HS-27A (cell line): ENCODE measurements at places on chromosomes 2 and 18.

GRCh38 chr18:76483780-76484179, 11.3 kb downstream of the ZNF516 start:
- DNase-seq, result no peak

GRCh38 chr18:2985628-2986027, 27.3 kb downstream of the LPIN2 start:
- no peak for DNase-seq

DNA sequence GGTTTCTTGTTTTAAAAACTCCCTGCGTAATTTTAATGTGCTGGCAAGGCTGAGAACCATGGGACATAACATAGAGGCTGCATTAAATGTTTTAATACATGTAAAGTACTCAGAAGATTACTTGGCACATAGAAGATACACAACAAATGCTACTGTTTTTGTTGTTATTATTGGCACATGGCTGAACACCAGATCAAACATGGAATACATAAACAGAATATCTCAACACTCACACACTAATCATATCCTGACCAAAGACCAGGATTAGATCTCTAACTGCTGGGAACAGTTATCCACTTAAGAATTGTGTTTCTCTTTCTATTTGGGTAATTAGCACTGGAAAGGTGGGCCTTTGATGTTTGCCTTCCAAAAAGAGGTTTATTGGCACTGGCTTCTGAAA, 69.3 kb downstream of the KCNE4 start:
- DNase-seq, result no peak

- no peak for DNase-seq
Observed at GRCh38 chr18:79204889-79205807, 136.0 kb downstream of the ATP9B start.

- no peak for DNase-seq
Observed at GRCh38 chr2:25293958-25294562, 47.7 kb downstream of the DNMT3A start.

GRCh38 chr2:216591480-216591879, 41.7 kb upstream of the IGFBP2 start:
- no peak for DNase-seq

GRCh38 chr18:72849671-72850070, 18.1 kb downstream of the NETO1 start:
- no peak for DNase-seq

DNA sequence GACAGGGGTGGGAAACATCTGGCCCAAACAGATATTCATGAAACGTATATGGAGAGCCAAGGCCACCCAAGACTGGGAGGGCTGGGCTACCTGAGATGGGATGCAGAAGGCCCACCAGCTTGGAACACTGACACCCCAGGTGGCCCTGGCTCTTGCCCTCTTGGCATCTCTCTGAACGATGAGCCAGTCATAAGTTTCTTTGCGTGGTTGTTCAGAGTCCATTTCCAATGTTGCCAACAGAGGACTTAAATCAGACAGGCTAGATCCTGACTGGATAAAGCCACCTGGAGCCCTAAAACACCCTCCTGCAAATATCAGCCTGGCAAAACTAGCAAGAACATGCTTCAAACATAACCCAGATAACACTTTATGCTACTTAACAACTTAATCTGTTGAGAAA, 42.6 kb downstream of the LPIN2 start:
- DNase-seq, result no peak

DNA sequence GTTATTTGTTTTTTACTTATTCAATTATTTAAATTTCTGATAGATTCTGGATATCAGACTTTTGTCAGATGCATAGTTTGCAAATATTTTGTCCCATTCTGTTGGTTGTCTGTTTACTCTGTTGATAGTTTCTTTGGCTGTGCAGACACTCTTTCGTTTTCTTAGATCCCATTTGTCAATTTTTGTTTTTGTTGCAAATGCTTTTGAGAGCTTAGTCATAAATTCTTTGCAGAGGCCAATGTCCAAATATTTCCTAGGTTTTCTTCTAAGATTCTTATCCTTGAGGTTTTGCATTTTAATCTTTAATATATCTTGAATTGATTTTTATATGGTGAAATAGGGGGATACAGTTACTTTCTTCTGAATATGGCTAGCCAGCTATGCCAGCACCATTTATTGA, 112.7 kb upstream of the SESTD1 start:
- peak; percentile 1 for DNase-seq

DNA sequence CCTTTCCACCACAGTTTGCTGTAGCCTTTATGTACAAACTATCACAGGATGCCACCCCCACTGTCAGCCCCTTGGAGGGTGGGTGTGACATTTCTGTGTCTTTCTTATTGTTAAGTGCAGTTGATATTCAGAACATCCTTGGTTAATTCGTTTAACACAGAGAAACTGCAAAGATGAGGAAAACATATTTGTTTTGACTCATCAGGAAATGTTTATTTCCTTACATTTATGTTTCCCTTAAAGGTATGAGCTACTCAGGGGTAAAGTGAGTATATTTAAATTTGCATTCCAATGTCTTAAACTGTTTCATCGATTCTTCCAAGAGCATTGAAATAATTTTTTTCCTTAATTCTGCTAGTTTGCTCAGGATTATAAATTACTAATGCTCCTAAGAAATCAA, 243.4 kb downstream of the RDH14 start:
- DNase-seq, result no peak

DNA sequence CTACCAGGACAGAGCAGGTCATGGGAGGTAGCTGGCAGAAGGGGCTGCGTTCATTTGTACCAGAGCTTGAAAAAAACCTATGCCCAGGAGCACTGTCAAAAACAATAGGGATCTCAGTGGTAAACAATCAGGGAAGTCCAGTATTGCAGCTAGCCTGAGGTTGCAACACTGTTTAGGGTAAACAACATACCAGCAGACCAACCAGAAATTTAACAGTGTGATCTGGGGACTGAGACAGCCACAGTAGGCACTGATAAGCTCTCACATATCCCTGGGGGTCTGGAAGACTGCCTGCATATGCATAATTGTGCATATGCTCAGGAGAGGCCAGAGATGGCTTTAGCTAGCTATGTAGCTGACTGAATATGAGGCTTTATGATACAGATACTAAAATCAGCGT, 12.0 kb upstream of the ZCCHC2 start:
- DNase-seq, result no peak

DNA sequence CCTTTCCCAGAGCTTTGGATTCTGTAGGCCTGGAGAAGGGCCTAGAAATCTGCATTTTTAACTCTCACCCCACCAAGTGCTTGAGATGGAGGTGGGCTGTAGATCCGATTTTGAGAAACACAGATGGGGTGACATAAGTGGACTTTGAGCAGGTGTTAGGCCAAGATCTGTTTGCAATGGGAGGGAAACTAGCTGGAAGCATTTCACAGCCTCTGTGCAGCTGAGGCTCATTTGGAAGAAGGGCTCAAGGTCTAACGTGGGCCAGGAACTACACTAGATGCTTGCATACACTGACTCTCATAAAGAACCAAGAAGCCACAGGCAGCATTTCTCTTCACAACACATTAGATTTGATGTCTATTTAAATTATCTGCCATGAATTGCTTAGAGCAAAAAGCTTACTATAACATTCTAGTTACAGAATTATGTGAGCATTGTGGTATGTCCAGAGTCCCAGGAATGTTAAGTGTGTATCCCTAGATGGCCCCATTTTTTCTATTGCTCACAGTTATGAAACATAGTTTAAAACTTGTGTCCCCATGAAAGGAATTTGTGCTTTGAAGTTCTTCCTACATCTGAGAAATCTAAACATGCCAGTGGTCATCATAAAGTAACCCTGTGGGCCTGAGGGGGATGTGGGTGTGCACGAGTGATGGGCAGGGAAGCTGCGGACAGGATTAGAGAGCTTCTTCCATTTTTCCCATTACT, 77.2 kb downstream of the CD28 start:
- DNase-seq, result peak; percentile 79

- DNase-seq, result no peak
Observed at GRCh38 chr18:76538846-76539245, 43.8 kb upstream of the ZNF516 start.

- DNase-seq, result no peak
Observed at GRCh38 chr2:19473350-19473749, 114.9 kb upstream of the OSR1 start.

DNA sequence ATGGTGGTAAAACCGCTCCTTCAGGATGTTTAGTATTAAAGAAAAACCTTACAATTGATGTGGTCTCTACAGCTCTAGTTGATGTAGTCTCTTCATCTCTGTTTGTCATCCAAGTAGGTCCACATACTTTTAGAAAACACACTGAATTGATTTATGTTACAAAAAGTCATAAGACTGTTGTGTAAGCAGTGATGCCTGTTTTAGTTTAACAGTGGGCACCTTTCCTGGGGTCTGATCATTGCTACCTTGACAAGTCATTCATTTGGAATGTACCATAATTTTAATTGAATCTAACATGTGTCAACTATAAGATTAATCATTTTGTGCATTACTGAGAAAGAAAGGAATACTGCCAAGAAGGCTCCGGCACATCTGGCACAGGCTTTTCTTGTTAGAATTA, 34.3 kb downstream of the GIGYF2 start:
- DNase-seq, result no peak

- peak; percentile 52 for DNase-seq
Observed at GRCh38 chr2:42086500-42086953, 38.7 kb downstream of the PKDCC start.

- no peak for DNase-seq
Observed at GRCh38 chr2:157625296-157625695, 3.4 kb downstream of the ACVR1C start.

GRCh38 chr2:192126912-192127311, 67.8 kb downstream of the TMEFF2 start:
- DNase-seq, result no peak

DNA sequence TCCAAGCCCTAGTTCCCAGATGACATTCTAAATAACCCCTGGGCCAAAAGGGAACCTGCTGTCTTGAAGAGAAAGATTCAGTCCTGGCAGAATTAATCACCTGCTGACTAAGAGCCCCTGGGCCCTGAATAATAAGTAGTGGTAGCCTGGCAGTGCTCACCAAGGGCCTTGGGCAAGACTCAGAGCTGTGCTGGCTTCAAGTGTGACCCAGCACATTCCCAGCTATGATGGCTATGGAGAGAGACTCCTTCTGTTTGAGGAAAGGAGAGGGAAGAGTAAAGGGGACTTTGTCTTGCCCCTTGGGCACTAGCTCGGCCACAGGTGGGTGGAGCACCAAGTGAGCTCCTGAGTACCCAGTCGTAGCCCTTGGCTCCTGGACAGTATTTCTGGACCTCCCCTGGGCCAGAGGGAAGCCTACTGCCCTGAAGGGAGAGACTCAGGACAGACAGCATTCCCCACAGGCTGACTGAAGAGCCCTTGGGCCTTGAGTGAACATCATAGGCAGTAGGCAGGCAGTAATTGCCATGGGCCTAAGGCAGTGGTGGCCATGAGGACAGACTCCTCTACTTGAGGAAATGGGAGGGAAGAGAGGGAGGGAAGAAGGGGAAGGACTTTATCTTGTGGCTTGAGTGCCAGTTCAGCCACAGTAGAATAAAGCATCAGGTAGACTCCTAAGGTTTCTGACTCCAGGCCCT, 40.0 kb upstream of the INPP4A start:
- DNase-seq, result no peak

GRCh38 chr2:30455114-30455738, 8.2 kb downstream of the LCLAT1 start:
- DNase-seq, result no peak

GRCh38 chr2:600542-601386, 76.4 kb downstream of the TMEM18 start:
- no peak for DNase-seq

- no peak for DNase-seq
Observed at GRCh38 chr18:29147944-29148343, 971.0 kb upstream of the CDH2 start.

- no peak for DNase-seq
Observed at GRCh38 chr18:6374340-6374739, 40.4 kb downstream of the L3MBTL4 start.

- DNase-seq, result peak; percentile 94
Observed at GRCh38 chr2:74653985-74654882, at the start of gene SEMA4F. Gene SEMA4F (plus strand): TSS chr2:74654247. CDS start chr2:74654377, 130 bp downstream.

- DNase-seq, result no peak
Observed at GRCh38 chr2:101410746-101411145, 23.4 kb upstream of the CREG2 start.

DNA sequence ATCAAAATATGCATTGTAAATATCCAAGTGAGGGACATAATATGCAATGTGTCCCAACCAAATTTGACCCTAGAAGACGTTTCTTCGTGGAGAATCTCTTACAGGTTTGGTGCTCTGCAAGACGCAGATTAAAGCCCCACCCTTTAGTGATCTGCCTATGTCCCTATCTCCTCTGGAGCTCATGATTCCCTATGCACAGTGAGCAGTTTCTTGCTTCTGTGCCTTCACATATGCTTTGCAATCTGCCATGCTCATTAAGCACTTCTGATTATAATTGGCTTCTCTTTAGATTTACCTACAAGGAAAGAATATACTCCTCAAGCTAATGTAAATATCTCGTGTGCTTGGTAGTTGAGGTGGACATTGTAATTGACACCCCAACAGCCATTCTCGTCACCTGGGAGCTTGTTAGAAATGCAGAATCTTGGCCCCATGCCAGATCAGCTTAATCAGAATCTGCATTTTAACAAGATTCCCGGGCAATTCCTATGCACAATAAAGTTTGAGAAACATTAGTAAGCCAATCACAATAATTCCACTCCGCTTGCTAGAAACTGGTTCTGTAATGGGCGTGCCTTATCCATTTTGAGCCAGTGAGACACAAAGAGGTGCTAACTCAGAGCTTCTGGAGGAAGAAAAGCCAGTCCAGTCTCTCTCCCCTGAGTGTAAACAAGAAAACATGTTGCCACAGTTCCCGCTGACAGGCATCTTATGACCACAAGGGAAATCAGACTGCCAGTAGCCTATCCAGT, 2.8 kb upstream of the PUM2 start:
- DNase-seq, result no peak

DNA sequence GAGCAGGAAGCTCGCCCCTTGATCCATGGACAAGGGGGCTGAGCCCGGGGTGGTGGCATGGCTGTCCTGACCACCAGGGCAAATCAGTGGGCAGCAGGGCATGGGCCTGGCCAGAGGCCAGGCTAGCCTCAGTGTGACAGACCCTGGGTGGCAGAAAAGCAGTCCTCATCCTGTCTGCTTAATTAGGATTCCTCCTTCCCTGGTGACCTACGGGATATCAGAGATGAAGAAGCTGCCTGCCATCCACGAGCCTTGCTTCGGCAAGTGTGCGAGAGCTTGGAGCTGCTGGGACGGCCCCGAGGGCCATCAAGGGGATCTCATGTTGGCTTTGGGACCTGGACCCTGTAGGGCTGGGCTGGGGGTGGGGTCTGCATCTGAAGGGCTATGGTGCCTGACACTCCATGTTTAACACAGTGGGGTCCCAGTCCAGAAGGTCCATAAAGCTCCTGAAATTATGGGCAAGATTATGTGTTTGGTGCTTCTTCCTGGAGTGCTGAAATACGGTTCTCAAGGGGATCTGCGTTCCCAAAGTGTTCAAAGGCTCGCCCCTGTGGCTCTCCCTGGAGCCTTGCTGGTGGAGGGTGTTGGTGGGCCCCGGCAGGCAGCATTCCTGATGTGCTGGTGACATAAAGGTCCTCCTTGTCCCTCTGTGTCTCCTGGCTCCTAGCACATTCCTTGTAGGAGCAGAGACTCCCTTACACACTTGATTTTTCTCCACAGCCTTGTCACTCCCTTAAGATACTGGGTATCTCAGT, 52.6 kb downstream of the KCNIP3 start:
- no peak for DNase-seq
